ENCODE measurements at places on chromosomes 6 and 20.

DNA sequence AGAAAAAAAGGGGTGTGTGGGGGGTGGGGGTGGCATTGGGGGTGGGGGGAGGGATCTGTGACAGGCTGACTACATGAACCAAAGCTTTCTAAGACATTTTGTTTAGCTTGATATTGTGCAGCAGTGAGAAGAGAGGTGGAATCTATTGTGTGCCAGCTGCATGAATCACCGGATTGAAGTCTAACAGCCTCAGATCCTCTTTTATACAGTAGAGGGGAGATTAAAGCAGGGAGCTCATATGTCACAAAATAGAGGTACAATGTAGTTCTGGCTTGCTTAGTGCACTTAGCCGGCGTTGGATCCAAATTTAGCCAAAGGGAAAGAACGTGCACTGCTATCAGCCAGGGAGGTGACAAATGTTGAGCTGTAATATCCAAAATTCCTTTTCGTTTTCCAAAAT is 404.2 kb upstream of the CITED2 start:
- no peak for DNase-seq

DNA sequence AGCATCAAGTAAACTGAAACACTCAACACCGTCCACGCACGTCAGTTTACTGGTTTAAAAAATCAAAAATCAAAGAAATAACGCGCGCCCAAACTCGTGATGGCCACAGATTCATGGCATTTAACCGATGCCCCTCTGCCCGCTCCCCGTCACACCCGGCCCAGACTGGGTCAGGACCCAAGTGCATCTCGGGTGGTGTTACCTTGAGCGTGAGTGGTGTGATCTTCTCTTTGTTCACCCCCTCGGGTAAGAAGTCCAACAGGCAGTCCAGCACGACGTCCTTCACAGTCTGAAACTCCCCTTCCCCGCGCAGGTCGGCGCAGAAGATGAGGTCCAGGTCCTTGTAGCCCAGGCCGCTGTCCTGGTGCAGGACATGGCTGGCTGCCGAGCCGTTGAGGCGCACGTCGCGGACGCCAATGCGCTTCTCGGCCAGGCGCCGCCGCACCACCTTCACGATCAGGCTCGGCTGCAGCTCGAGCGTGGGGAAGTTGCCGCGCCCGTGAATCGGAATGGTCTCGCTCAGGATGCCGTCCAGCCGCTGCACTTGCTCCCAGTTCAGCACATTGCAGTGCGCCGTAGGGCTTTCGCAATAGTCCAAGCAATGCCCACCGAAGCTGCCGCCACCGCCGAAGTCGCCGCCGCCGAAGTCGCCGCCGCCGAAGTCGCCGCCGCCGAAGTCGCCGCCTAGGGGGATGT is 945 bp downstream of the TENT5A start:
- DNase-seq, result peak; percentile 54

DNA sequence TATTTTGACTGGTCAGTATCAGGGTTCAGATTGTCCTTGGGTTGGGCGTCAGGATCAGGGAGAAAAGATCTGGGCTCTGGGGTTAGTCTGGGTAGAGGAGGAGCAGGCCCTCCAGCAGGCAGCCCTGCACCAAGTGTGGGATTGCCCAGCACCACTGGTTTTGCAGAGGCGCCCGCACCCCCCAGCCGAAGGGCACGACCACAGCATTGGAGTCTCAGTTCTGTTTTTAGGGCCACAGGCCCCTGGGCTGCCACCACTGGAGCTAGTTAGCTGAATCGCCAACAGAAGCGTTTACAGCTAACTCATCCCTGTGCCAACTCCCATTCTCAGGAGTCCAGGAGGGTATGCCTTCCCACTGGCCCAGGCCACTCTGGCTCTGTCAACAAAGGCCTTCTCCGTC is 84.2 kb downstream of the TCP11 start:
- no peak for DNase-seq

DNA sequence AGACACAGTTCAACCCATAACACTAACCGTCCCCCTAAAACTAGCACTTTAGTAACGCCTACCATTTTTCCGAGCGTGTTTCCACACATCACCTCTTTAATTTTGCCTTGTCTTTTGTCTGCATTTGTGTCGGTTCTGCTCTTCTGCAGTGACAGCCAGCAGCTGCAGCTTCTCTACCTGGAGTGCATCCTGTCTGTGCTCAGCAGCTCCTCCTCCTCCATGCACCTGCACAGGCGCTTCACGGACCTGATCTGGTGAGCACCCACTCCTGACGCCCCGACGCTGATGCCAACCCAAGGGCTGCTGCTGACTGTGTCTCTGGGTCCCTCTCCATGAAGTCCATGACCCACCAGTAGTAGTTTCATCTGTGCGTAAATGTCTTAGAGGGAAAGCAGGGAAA is 35.4 kb upstream of the PBOV1 start:
- no peak for DNase-seq

- DNase-seq, result no peak
These were observed 1223.6 kb upstream of the GJE1 start for GRCh38 chr6:140909156-140909555.

DNA sequence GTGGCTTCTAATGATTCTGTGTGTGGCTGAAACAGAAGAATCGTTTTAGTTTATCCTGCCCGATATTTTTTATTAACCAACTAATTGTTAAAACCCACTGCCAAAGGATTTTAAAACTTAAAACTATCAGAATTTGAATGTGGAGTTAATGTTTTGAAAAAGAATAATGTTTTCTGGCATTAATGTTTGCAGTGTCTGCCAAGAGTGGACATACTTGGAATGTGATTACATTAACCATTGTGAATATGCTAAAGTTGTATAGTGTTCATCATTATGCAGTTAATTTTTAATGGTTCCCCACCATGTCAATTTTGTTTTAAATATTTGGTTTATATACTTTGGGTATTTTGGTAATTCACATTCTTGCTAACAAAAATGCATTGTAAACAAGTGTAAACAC is 24.4 kb downstream of the DCBLD1 start:
- DNase-seq, result no peak

- DNase-seq, result no peak
These were observed 802.3 kb downstream of the MAFB start for GRCh38 chr20:39886650-39887190.

- DNase-seq, result no peak
These were observed 469.8 kb upstream of the AGPAT4 start for GRCh38 chr6:161743509-161744178.

DNA sequence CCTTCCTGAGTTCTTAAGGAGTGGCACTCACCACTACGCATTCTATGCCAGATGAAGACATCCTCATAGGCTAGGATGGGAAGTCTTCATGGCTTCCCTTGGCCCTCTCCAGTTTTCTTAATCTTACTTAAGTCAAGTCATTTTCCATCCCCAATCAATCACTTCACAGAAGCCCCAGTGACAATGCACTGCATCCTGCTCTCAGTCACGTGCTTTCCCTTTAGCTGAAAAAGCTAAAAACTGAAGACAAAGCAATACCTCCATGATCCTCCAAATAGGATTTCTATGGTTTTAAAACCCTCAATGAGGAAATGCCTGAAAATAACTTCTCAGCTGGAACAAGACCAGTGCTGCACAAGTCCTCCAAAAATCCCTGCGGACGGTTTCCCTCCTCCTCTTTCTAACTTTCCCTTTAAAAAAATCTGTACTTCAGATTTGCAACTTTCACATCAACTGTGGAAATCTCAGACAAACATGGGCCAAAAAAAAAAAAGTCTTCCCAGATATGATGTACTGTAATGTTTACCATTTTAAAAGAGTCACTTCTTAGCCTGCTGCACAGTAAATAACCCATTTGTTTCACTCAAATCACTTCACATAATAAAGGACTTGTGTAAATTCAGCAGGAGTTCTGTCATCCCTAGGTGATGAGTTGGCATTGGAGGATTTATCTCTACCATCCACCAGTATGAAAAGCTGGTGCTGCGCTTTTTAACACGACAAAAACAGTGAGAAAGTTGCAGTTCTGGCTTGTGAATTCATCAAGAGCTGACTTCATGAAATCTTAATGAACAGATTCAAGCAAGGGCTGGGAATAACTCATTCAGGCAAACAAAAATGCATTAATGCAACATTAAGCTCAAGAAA is 590.0 kb upstream of the NOX3 start:
- DNase-seq, result no peak

GRCh38 chr20:50304501-50304856 is 113.8 kb downstream of the CEBPB start:
- DNase-seq, result no peak

GRCh38 chr6:155493694-155494143 is 38.1 kb upstream of the NOX3 start:
- no peak for DNase-seq

DNA sequence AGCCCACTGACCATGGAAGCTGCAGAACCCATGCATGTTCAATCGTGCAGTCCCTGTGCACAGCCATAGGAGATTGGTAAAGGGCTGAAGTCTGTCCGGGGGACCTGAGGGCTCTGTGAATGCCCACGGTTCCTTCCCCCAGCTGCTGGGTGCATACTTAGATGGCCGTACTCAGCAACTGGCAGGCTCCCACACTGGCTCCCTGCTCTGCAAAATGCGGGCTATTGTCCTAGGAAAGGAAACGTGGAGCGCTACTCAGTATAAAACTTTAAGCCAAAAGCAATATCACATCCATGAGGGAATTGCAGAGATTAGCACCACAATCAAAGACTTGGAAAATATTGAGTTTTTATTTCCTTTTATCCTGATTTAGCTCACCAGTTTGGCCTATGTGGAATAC is 202.0 kb downstream of the WDR27 start:
- no peak for DNase-seq

- no peak for DNase-seq
These were observed 627.2 kb downstream of the BCKDHB start for GRCh38 chr6:80733641-80734040.

DNA sequence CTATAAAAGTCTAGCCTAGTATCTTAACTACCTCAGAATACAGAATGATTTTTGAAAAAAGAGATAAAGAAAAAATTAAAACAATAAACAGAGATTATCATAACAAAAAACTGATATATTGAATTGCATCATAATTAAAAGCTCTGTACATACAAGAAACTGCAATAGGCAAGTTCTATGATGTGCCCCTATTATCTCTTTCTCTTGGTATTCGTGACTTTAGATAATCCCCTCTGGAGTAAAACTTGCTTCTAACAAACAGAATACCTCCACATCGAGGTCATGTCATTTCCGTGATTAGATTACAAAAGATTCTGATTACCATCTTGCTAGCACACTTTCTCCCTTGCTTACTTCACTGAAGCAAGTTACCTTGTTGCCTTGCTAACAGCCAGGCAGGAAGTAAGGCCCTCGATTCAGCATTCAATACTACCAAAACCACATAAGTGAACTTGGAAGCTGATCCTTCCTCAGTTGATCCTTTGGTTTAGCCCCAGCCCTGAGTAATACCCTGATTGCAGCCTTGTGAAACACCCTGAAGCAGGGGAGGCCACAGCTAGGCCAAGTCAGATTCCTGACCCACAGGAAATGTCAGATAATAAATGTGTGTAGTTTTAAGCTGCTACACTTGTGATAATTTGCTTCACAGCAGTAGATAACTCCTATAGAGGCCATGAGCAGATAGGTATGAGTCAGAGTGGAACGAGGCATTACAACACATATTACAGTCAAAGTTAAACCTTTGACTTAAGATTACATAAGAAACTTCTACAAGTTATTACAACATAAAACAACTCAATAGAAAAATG is 53.7 kb upstream of the TMX4 start:
- DNase-seq, result no peak

DNA sequence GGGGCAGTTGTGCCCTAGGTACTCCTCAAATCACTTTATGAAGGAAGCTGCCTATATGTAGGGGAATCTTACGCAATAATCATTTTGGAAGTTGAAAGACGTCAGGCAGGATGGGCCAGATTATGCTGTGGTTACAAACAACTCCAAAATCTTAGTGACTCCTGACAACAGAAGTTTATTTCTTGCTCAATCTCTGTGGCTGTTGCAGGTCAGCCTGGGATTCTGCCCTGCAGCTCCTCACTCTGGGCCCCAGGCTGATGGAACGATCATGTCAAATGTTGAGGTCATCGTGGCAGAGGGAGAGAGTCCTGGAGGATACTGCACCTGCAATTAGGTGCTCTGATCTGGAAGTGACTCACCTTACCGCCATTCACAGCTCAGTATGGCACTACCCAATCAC is 88.4 kb downstream of the ZDHHC14 start:
- no peak for DNase-seq

DNA sequence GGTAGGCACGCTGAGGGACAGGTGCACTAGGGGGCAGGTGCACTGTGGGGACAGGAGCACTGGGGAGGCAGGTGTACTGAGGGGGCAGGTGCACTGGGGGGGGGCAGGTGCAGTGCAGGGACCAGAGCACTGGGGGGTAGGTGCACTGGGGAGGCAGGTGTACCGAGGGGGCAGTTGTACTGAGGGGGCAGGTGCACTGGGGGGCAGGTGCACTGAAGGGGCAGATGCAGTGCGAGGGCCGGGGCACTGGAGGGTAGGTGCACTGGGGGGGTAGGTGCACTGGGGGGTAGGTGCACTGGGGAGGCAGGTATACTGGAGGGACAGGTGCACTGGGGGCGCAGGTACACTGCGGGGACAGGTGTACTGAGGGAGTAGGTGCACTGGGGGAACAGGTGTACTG is 39.5 kb downstream of the DAAM2 start:
- DNase-seq, result no peak

- DNase-seq, result no peak
These were observed 13.4 kb downstream of the TMEM200A start for GRCh38 chr6:130379223-130379622.

DNA sequence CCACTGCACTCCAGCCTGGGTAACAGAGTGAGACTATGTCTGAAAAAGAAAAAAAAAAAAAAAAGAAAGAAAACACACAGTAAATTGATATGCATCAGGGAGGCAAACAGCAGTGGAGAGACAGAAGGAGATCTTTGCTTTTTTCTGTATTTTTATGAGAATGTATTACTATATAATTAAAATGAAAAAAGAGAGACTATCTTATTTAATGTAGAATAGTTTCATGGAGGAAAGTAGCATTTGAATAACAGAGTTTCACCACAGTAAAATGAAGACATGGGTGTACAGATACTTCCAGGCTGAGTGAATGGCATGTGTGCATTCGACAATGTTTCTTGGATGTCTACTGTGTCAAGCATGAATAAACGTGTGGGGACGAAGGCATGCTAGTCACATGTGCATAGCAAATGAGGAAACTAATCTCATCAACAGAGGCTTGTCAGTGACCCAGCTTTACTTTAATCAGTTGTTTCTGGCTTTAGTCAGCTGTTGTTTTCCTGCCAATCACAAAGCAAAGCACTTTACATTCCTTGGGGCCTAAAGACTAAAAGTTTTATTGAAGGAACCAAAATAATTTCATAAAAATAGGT is 55.5 kb upstream of the ARMH2 start:
- DNase-seq, result no peak

GRCh38 chr6:7271205-7271534 is 41.8 kb downstream of the SSR1 start:
- DNase-seq, result no peak

- no peak for DNase-seq
These were observed 142.7 kb downstream of the LRRC1 start for GRCh38 chr6:53937461-53937860.

DNA sequence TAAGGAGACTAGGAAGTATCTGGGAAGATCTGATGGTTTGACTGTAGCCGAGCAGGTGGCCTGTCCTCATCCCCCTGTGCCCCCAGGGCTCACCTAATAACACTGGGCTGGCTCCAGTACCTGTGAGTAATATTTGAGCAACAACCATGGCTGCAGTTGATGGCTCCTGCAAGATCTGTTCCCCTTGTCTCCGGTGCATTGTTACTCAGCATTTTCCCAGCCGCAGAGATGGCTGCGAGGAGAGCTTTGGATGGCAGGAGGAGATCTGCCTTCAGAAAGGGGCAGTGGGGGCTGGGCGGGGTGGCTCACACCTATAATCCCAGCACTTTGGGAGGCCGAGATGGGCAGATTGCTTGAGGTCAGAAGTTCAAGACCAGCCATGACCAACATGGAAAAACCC is 39.3 kb downstream of the PTK7 start:
- DNase-seq, result no peak
